ENCODE measurements at places on chromosomes 1 and 21. TPM values are rescaled to one million over a fixed set of nuclear protein-coding genes. Genes with fewer than 3 reads are reported as not detected.
A peak's percentile ranks its signal among the peaks of the same experiment; 100 is the strongest.

Gene TGFB2
- 1.7 TPM for total RNA-seq

Gene TAS1R1
- total RNA-seq: not detected

Gene SLAMF9
- not detected for total RNA-seq

Gene ADGRL2
- total RNA-seq: 6.1 TPM

Gene PSMG1
- total RNA-seq: 10.3 TPM

Gene MPZL1
- 62.2 TPM for total RNA-seq

- no peak for DNase-seq
Observed at GRCh38 chr21:35538386-35538785, 489.3 kb upstream of the RUNX1 start.

DNA sequence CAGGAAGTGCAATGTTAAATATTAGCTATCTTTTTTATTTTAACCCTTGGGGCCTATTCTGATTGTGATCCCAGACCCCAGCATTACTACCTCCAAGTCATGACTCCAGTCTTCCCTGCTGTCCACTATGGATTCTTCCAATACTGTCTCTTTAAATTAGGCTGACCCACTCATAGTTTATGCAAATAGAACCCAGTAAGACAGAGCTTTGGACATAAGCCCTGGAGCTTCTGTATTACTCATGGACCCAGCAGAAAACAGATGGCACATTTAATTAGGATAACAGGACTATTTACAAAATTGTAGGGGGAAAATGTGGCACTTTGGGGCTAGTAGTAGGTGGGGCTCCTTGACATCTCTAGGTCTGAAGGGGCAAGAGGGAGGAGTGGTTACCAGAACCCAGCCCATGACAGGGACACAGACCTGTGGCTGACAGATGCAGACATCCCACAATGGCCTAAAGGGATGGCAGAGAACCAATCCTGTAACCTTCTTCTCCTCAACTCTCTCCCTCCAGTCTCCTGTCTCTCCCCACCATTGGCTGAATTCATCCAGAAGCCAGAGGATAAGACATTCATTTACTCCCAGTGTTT, 233.5 kb downstream of the OMA1 start:
- no peak for DNase-seq

DNA sequence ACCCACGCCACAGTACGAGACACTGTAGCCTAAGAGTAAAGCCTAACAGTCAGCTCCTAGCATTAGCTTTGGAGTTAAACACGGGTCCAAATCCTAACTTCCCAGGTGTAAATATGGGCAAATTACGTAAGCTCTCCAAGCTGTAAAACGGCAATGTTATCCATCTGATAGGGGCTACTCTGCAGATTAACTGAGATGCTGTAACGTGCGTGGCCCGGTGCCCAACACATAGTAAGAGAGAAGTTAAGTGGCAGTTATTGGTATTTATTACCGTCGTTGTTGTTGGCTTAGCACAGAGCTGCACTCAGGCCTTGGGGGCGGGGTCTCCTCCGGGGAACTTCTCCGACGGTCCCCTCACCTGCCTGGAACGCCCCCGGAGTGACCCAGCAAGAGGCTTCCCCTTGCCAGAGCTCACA, 457 bp downstream of the TRAPPC3 start:
- DNase-seq: no peak

- no peak for DNase-seq
Observed at GRCh38 chr1:24694380-24694843, 50.8 kb upstream of the CLIC4 start.

GRCh38 chr1:241557551-241558193, 25.5 kb downstream of the KMO start:
- no peak for DNase-seq

DNA sequence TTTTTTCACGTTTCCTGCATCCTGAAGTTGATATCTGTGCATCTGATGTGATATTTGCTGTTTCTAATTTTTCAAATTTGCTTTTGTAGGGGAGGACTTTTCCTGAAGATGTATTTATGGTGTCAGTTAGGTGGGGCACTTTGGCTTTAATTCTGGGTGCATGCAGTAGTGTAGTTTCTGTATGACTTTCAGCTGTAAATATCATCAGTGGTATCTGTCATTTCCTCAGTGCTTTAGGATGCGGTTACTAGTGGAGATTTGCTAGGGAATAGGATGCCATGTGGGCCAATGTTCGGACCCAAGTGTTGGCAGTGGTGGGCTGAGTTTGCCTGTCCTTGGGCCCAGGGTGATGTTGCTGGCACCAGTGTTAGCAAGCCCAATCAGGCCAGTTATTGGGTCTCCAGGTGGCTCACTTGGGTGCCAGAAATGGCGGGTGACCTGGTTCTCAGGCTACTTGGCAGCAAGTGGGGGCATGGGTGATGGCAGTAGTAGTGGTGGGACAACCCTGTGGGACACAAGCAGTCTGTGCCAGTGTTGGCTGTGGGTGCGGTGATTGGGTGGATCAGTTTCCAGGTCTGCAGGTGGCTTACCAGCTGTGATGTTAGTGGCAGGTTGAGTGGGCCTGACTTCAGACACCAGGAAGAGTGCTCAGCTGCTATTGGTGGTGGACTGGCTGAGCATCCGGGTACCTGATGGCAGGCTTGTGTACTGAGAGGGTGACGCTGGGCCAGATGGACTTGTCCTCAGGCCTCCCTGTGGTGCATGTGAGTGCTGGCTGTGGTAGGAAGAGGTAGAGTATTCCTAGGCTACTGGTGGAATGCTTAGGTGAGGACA, 24.4 kb downstream of the CD55 start:
- DNase-seq: peak; percentile 40

DNA sequence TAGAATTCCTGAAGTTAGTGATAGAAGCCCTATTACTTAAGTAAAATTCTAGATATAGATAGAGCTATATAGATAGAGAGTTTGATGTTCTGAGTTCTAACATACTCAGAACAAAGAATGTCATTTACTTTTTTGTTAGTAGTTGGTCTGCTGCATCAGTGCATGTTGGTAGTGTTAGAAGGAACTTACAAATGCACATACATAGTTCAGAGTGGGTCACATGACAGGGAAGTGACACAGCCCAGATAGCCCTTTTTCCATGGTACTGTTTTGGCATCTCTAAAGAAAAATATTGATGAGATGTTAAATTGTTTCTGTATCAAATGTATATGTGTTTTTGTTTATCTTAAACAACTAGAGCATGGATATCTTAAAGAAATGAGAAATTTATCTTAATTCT, 45.7 kb downstream of the DHX9 start:
- DNase-seq: no peak

DNA sequence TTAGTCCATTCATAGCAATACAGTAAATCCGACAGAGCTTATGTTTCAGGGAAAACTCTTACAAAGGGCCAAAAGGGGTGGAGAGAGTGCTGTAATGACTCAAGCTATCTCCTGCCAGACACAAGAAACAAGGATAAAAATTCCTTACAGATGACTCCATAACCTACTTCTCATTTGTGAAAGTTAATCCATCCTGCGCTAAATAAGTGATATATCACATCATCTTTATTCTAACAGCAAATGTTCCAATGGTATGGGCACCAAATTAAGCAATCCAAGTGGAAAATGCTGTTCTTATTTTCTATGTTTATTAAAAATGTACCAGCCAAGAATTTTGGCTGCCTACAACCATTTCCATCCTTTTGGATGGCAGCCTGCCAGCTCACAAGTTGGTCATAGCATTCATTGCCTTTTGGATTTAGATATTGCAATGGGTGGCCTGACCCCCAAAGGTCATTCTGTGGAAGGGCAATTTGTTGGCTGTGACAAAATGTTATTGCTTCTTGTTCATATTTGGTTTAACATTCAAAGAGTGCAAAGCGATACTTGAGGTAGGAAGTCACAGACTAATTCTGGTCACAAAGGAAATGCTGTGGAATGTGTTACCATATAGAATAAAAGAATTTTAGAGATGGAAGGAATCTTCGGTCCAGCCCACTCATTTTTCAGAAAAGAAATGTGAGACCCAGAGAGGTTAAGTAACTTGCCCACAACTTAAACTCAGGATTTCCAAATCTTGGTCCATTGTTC, 2.8 kb upstream of the ENAH start:
- peak; percentile 53 for DNase-seq

DNA sequence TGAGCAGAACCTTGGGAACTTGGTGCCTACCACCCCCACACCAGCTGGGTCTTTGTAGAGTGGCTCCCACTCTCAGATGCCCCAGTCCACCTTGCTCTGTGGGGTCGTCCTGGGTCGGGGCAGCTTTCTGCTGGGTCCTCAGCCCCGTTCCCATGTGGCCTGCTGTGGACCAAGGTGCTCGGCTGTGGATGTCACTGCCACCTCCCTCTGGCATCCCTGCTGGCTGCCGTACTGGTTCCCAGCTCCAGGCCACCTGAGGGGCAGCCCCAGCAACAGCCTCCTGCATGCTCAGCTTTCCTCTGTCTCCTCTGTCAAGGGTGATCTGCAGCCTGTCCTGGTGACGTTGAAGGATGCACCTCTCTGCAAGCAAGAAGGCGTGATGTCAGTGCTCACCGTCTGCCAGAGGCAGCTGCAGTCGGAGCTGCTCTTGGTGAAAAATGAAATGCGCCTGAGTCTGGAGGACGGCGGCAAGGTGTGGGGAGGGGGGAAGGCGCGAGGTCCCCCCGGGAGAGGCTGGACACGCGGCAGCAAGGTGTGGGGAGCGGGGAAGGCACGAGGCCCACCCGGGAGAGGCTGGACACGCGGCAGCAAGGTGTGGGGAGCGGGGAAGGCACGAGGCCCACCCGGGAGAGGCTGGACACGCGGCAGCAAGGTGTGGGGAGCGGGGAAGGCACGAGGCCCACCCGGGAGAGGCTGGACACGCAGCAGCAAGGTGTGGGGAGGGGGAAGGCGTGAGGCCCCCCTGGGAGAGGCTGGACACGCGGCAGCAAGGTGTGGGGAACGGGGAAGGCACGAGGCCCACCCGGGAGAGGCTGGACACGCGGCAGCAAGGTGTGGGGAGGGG, 45.9 kb upstream of the DIP2A start:
- DNase-seq: no peak

- DNase-seq: no peak
Observed at GRCh38 chr1:226069811-226070489, 7.4 kb downstream of the H3-3A start.

- DNase-seq: no peak
Observed at GRCh38 chr21:43210454-43211071, 41.8 kb downstream of the CRYAA start.

GRCh38 chr1:41521766-41522165, 37.3 kb upstream of the EDN2 start:
- no peak for DNase-seq

DNA sequence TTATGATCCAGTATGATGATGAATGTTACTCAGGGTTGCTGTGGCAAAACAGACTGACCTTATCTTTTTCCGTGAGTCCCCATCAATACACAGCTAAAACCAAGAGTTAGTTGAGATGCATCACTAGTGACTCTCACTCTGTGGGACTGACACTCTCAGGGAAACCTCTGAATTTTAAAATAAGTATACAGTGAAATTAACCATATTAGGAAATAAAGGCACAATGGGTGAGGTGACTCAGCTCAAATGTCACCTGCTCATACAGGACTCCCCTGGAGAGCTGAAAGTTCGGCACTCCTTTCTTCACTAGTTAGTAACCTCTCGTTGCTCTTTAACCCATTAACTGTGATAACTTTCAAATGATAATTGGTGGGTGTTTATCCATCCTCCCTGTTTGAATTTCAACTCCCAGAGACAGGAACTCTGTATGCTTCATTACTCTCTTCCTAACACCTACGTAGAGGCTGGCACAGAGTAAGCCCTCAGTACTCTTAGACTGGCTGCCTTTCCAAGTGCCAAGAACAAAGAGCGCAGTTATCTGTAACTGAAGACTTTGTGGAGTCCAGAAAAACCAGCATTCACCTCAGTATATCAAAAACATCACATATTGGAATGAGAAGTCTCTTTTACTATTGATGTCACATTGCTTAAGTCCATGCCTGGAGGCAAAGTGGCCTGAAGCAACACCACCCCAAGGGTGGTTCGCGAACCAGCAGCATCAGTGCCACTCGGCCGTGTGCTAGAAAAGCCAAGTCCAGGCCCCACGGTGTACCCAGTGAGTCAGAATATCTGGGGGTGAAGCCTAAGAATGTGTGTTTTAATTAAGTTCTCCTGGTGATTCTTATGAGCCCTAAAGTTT, 91.1 kb downstream of the NIBAN1 start:
- DNase-seq: no peak

GRCh38 chr1:97247196-97247595, 525.6 kb downstream of the PTBP2 start:
- DNase-seq: no peak

DNA sequence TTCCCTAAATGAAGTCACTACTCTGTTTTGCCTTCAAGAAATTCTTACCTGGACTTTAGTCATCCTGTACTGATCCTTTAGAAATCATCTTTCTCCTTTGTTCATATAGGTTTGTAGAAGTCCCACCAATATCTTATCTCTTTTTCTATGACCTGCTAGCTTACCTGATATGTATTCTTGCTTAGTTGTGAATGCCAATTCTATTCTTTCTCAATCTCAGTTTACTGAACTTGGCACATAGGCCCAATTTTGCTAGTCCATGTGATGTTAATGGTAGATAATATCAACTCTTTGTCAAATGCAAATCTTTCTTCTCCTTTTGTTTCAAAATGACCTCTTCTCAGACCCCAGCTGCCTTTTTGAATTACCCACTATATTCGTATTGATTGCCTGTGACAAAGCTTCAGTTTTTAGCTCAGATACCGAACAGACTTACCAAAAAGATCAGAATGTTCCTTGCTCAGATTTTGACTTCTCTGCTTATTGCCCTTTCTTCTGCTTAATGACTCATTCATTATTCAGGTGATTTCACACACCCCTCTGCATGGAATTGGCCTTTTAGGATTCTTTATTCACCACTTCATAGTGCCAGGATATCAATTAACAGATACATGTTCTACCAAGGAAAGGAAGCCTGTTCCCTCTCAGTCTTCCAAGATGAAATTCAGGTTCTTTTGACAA, 20.6 kb downstream of the IPO9 start:
- DNase-seq: no peak

DNA sequence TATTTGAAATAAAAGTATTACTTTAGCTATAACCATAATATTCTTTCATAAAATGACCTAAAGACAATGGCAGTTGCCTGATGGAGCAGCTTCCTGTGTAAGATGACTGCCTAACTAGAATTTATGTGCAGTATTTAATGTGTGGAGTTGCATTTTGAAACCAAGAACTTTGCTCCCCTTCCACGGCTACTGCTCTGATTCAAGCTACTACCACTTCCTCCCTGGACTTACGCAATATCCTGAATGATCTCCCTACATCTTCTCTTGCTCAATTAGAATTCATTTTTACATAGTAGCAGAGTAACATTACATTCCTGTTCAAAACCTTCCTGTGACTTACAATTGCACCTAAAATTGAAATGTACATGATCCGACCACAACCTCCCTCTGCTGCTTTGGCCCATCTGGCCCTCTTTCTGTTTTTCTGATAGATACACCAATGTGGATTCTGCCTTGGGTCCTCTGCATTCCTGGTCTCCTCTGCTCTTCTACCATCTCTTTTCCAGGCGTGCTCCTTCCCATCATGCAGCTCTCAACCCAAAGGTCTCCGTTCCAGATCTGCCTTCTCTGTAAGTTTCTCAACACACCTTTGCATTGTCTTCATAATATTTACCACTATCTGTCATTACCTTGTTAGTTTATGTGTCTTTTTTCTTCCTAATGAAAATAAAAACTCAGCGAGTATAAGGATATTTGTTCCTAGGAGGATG, 47.4 kb upstream of the USP25 start:
- DNase-seq: no peak

- no peak for DNase-seq
Observed at GRCh38 chr1:69404486-69404885, 163.2 kb upstream of the LRRC7 start.

Data from Peyer's patch (tissue), 4 donors.